ENCODE measurements at places on chromosomes 4 and X.

DNA sequence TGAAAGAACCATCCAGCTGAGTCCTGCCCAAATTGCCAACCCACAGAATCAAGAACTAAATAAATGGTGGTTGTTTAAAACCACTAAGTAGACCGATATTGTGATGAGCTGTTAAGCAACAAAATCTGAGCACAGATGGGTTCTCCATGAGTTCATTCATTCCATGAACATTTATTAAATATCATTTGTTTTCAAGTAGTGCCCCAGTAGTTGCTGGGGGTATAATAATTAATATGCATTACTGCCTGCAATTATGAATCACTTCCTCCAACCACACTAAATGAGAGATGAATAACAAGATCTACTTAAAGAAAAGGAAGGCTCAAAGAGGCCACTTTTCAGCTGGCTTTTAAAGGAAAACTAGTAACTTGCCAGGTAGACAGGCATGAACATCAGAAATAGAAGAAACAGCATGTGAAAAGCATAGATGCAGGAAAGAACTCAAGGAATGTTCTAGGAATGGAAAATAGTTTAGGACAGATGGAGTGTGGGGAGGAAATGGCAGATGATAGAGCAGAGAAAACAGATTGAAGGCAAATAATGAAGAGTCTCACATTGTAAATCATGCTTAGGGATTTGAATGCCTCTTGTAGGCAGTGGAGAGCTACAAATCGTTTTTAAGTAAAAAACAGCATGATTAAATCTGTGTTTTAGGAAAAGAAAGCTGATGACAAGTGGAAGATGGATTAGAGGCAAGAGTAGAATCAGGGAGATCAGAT, 641.7 kb upstream of the DIPK2B start:
- DNase-seq = no peak

GRCh38 chr4:1715002-1715758, 3.1 kb upstream of the SLBP start:
- DNase-seq = no peak

GRCh38 chr4:140195806-140196205, 41.8 kb upstream of the MAML3 start:
- no peak for DNase-seq

DNA sequence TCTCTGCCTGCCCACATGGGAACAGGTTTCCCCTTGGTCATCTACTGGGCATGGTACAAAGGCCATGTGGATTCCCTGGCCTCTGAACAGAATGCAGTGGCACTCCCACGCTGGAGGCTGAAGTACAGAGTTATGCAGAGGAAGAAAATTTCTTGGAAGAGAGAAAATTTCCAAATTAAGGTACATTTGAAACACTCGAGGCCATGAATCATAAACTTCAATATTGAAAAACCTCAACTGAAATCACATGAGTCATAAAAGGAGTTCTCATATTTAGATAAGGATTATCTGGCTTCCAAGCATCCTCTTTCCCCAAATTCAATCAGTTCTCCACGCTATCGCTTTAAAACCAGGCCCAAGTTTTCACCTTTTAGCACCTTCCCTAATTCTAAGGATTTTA, 28.1 kb upstream of the TXK start:
- DNase-seq = no peak

DNA sequence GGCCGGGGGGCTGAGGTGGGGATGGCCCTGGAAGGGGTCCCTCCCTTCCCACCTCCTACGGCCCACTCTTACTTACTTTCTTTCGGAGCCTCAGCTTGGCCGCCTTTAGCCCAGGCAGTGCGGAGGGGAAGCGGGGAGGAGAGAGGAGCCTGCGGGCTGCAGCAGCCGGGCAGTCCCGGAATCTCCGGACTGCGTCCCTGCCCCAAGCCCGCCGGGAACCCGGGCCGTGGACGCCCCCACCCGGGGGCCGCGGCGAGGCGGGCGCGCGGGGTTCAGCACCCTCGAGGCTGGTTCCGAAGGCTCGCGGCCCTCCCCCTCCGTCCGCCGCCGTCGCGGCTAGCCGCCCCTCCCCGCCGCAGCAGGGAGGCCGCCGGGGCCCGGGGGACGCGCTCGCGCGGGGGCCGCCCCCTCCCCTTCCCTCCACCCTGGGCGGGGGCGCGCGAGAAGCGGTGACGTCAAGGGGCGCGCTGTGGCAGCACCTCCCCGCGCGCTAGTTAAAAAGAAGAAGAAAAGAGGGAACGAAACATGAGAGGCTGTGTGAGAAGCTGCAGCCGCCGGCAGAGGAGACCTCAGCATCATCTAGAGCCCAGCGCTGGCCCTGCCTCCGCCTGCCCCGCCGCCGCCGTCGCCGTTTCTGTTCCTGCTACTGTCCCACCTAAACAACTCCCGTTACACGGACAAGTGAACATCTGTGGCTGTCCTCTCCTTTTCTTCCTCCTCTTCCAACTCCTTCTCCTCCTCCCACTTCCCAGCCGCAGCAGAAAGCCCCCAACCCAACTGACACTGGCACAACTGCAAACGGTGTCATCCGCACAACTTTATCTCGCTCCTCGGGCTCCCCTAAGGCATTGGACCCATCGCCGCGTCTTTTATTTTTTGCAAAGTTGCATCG, at the start of gene HHIP:
TSS of gene HHIP (plus strand) at position 526 of the 892 bp plus-strand sequence. CDS start 520 bp downstream, outside the sequence.
- DNase-seq = no peak

- DNase-seq = no peak
Observed at GRCh38 chr4:56183344-56183959, 203.8 kb downstream of the AASDH start.

GRCh38 chrX:126376465-126376864, 176.1 kb downstream of the DCAF12L1 start:
- no peak for DNase-seq

DNA sequence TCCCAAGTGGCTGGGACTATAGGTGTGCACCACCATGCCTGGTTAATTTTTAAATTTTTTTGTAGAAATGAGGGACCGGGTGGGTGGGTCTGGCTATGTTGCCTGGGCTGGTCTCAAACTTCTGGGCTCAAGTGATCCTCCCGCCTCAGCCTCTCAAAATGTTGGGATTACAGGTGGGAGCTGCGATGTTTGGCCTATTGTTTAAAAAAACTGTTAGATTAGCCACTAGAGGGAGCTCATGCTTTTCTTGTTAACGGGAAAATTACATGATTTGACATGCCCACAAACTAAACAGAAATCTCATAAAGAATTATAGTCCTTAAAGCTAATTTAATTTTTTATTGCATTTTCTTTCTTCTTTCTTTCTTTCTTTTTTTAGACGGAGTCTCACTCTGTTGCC, 5.0 kb upstream of the SDAD1 start:
- peak; percentile 4 for DNase-seq

Measured in H54 (cell line).